CD8-positive, alpha-beta T cell (primary cell): ENCODE measurements at places on chromosomes 2 and 18. TPM values are rescaled to one million over a fixed set of nuclear protein-coding genes. Genes with fewer than 3 reads are reported as not detected.

Gene L3MBTL4
- 0.41 TPM for total RNA-seq

Gene TCF7L1
- not detected for total RNA-seq

Gene CMPK2
- 3.0 TPM for total RNA-seq

Gene IGFBP5
- not detected for total RNA-seq

Gene PROM2
- total RNA-seq: 0.11 TPM

Gene ID2
- 298 TPM for total RNA-seq

Gene EDAR
- total RNA-seq: 2.0 TPM

Gene NPPC
- total RNA-seq: 0.33 TPM

Gene OTOS
- not detected for total RNA-seq

Gene DUSP19
- 0.24 TPM for total RNA-seq

Gene NT5C1B
- not detected for total RNA-seq

Gene TUBA4B
- total RNA-seq: not detected

Gene CACNB4
- 0.17 TPM for total RNA-seq

Gene TSPYL6
- not detected for total RNA-seq

Gene LGALSL
- total RNA-seq: 0.39 TPM

Gene C2orf78
- total RNA-seq: not detected

Gene CFAP65
- total RNA-seq: not detected

Gene RUFY4
- total RNA-seq: 0.44 TPM

Gene GYPC
- 195 TPM for total RNA-seq

Gene DIPK1C
- total RNA-seq: not detected

Gene EML6
- 0.35 TPM for total RNA-seq

Gene REG3A
- not detected for total RNA-seq

Gene CNTNAP5
- not detected for total RNA-seq

Gene ST8SIA5
- not detected for total RNA-seq

Gene QPCT
- total RNA-seq: 0.57 TPM

Gene RAB17
- not detected for total RNA-seq

Gene WNT6
- not detected for total RNA-seq

Gene FAM161A
- total RNA-seq: 0.81 TPM

Gene UGT1A5
- total RNA-seq: not detected

Gene ARHGAP25
- total RNA-seq: 35.8 TPM

Gene G6PC2
- not detected for total RNA-seq

Gene CHST9
- total RNA-seq: not detected

Gene CYP1B1
- total RNA-seq: not detected

Gene RAB12
- total RNA-seq: 20.9 TPM

Gene UGT1A6
- not detected for total RNA-seq

Gene UPP2
- not detected for total RNA-seq

Gene BUB1
- 2.4 TPM for total RNA-seq

Gene SLC23A3
- 0.94 TPM for total RNA-seq

Gene ZEB2
- total RNA-seq: 73.0 TPM

Gene FN1
- not detected for total RNA-seq

Gene LYPD6B
- not detected for total RNA-seq

Gene GEN1
- total RNA-seq: 7.3 TPM

Gene AQP4
- total RNA-seq: not detected

Gene OSBPL6
- not detected for total RNA-seq

Gene HOXD12
- not detected for total RNA-seq

Gene KHK
- total RNA-seq: 1.9 TPM

Gene ACVR2A
- total RNA-seq: 4.8 TPM
